NCI-H82 (cell line): ENCODE measurements at places on chromosomes 3 and 15.

- DNase-seq: no peak
Observed at GRCh38 chr3:183278479-183279088, 25.5 kb downstream of the B3GNT5 start.

- DNase-seq: no peak
Observed at GRCh38 chr3:104901396-104901795, 465.3 kb upstream of the ALCAM start.

GRCh38 chr15:101689901-101690300 lies 34.4 kb downstream of the TARS3 start:
- DNase-seq: no peak

- DNase-seq: peak; percentile 8
Observed at GRCh38 chr15:100588638-100589242, 13.2 kb downstream of the LINS1 start.

DNA sequence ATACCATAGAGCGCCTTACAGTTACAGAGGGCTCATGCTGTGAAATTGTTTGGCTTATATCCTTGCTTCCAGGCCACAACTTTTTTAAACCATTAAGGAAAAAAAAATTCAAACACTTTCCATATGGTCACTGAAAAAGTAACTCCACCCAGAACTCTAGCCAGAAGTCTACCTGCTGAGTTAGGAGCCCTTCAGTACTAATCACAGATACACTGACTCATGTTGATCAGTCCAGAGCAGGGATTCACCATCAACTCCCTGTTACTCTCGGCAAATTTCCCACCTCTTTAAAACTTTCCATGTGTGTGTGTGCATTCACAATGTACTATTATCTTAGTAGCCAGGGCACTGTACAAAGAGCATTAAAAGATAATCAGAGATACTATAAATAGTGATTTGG lies 372.8 kb downstream of the MAGI1 start:
- no peak for DNase-seq

DNA sequence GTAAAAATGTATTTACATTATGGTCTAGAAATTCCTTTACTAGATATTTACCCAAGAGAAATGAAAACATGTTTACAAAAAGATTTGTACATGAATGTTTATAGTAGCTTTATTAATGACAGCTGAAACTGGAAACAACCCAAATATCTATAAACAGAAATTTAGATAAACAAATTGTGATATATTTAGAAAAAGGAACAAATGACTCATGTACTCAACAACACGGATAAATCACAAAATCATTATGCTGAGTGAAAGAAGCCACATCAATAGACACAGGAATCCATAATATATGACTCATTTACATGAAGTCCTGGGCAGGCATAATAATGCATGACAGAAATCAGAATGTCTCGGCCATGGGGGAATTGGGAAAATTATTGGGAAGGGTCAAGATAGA lies 1020.2 kb downstream of the SQOR start:
- no peak for DNase-seq

GRCh38 chr3:122697952-122698620 lies 17.4 kb downstream of the PARP14 start:
- no peak for DNase-seq

GRCh38 chr3:188370081-188370830 lies 216.3 kb downstream of the LPP start:
- no peak for DNase-seq

GRCh38 chr15:31080591-31081014 lies 20.9 kb downstream of the TRPM1 start:
- DNase-seq: peak; percentile 27

DNA sequence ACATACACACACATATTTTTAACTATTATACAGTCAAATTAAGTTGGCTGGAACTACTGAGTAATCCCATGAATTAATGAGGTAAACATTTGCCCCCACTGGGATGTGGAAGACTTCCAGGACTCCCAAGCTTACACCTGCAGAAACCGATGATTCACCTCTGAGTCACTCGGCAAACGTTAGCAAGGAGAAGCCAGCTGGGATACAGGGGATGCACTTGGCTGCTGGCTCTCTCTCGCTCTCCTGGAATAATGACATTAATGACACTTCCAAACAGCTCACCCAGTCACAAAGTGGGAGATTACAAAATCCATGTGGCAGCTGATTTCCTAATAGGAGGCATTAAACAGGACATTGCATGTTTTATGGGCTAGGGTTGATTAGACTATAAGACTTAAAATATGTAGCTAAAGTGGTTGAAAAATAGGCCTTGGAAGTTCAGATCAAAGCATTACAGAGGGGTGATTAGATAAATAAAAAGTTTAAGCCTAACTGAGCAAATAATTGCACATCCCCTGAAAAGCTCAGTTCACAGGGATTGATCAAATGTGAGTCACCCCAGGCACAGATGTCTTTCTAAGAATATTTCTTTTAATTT lies 500.9 kb downstream of the SOX2 start:
- DNase-seq: peak; percentile 45

- no peak for DNase-seq
Observed at GRCh38 chr15:26182441-26182840, 319.3 kb upstream of the ATP10A start.

- peak; percentile 46 for DNase-seq
Observed at GRCh38 chr15:67838789-67839332, 984 bp downstream of the RNU6-1 start.
